ENCODE measurements at places on chromosomes 12 and 14.

DNA sequence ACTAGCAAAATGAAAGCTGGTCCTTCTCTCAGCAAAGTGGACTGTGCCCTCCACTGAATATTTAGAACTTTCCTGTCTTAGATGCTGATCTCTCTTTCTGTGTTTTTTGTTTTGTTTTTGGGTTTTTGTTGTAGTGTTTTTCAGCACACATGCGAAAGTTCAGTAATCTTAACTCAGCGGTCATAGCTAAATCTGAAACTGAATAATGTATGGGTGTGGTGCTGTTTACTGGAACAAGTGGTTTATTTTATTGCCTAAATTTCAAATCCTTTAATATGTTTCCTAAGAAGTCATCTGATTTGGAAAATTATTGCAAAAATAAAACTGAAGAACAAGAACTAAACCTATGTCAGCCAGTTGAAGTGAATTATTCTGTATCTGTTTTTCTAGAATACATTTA lies 116.0 kb upstream of the LRIG3 start:
- no peak for DNase-seq

GRCh38 chr14:96143906-96144305 lies 60.7 kb upstream of the BDKRB2 start:
- no peak for DNase-seq

GRCh38 chr14:20215196-20215595 lies 8.3 kb upstream of the OR11H6 start:
- DNase-seq: peak; percentile 1

- no peak for DNase-seq
Observed at GRCh38 chr14:67581643-67582042, 18.4 kb downstream of the PIGH start.

DNA sequence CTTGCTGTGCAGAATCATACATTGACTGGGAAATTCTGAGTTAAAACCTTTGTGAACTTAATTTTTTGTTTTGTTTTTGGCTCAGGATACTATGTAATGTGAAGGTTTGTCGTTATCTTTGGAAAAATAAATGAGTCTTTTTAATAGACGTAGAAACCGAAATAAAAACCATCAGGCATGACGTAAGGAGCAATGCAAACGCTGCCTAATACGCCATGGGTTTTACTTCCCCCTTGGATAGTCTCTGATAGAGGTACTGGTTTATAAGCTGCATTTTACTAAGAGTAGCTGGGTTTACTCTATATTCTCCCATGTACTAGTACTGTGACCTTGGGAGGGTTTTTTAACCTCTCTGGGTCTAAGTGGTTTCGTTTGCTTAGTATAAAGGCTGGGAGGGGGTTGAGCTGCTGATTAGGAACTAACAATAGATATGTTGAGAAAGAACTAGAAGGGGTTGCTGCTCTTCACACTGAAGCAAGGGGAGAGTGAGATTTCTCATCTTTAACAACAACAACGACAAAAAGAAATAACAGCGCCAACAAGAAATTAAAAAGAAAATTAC lies 66.8 kb upstream of the SLCO1C1 start:
- DNase-seq: no peak

Measured in choroid plexus epithelial cell (primary cell).